CD4-positive, alpha-beta T cell (primary cell): ENCODE measurements at places on chromosomes 2 and 18.
A peak's percentile ranks its signal among the peaks of the same experiment; 100 is the strongest.

DNA sequence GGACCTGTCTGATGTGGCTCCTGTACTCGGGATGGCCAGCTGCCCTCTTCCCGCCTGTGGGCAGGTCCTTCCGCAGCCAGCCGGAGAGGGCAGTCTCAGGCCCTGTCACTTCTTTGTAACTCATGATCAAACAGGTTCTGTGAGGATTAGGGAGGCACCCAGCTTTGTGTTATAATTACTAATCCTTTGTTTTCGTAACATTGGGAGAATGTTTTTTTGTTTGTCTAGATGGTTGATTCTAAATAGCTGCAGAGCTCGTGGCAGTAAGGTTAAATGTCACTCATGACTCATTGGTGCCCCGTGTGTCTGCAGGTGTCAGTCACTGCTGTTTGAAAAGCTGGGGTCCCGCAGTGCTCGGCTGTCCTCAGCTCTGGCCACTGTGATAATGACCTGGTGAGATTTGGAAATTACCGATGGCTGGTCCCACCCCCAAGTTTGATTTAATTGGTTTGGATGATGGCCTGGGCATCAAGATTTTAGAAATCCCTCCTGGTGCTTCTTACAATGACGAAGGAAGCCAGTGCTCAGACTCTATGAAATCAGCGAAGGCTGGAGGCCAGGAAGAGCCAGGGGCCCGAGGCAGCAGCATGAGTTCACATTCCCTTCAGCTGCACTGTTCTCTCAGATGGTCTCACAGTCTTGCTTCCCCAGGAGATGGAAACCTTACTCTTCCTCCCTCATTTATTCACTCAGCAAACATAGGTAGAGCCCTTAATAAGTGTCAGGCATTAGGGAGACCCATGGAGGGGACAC is 172.8 kb downstream of the VAPA start:
- DNase-seq, result no peak

- DNase-seq, result peak; percentile 90
Measured at GRCh38 chr2:242088471-242089212, 219.1 kb downstream of the RTP5 start.

DNA sequence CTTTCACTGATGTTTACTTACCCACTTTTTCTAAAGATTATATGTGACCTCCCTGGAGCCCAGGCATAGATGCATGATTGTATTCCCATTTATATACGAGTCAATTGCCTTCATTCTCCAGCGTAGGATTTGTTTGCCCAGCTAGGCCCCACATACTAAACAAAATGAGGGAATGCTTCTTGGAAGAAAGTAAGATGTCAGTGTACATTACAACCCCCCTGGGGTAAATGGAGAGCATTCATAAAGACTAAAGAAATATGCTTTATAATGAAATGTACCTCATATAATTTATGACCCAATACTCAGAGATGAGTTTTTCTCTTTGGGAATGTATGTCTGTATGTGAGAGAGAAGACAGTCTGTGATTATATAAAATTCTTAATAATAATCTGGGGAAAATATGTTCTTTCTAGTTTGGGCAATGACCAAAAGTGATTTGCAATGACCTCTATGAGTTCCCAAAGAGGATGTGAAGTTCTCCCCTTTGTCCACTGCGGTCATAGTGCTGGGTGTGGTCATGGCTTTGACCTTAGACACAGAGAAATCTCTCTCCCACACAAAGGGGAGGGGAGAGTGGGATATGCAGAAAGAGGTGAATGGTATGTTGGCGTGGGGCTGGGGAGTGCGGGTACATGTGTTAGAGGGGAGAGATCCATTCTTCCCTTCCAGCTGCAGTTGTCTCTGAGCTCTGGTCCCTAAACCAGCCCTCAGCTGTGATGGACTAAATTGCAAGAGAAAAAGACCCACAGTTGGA is 175.6 kb downstream of the EN1 start:
- no peak for DNase-seq

DNA sequence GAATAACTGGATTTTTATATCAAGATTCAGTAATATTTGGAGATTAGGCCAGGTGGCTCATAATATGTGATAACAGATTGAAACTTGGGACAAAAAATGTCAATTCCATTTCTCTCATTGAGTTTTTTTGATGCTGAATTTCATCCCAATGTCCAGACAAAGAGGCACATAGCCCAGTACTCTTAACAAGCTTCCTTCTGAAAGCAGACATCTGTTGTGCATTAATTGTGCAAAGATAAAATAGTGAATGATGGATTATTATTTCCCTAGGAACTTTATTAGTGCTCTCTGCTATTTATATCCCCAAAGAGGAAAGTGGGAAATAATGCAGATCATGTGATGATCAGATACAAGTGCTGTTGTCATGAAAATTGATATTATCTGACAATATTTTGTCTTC is 234.1 kb downstream of the CCDC102B start:
- no peak for DNase-seq

GRCh38 chr18:63017076-63017475 is 301.7 kb downstream of the PHLPP1 start:
- DNase-seq, result no peak

DNA sequence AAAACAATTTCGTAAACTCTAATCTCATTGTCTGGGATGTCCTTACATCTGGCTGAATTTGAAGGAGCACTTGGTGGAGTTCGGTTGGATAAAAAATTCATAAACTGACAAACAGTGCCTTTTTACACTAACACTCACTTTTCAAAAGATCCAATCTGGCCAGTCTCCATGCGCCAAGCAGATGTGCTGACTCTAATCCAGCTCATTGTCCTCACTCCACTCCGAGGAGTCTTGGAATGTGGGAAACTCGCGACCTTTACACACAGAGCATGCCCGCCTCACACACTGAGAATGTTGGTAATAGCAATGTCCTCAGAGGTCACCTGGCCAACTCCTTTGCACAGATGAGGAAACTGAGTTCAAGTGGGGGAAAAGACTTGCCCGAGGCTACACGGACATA is 66.8 kb downstream of the XDH start:
- DNase-seq, result no peak

DNA sequence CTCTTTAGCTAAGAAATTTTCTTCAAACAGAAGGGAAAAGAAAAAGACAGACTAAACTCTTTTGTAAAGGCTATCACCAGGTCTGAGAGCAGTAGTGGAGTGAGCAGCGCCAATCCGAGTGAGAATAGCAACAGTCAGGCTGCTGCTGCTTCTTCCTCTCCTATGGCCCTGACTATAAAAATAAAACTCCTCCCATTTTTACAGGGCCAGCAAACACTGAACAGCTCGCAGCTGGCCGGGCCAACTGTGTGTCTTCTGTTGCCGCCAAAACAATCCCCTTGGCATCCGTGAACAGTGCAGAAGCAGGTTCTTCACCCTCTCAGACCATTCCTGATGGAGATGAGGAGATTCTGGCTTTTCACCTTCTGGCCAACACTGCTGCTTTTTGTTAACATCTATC is 124.5 kb downstream of the CNTNAP5 start:
- no peak for DNase-seq

DNA sequence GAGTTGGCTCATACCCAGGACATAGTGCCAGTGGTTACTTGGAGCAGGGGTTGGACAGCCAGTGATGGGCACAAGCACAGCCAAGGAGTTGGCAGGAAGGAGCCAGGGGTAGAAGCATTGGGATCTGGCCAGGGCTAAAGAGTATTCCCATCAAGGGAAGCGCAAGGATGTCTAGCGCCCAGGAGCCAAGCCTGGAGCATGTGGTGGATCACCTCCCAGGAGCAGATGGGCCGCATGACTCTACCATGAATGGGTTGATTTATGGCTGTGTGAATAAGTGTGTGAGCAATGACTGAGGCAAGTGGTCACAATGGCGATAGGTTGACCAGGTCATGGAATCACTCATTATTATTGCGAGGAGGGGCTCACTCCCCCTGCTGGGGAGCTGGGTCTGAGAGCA is 111.1 kb downstream of the FHOD3 start:
- DNase-seq, result no peak

DNA sequence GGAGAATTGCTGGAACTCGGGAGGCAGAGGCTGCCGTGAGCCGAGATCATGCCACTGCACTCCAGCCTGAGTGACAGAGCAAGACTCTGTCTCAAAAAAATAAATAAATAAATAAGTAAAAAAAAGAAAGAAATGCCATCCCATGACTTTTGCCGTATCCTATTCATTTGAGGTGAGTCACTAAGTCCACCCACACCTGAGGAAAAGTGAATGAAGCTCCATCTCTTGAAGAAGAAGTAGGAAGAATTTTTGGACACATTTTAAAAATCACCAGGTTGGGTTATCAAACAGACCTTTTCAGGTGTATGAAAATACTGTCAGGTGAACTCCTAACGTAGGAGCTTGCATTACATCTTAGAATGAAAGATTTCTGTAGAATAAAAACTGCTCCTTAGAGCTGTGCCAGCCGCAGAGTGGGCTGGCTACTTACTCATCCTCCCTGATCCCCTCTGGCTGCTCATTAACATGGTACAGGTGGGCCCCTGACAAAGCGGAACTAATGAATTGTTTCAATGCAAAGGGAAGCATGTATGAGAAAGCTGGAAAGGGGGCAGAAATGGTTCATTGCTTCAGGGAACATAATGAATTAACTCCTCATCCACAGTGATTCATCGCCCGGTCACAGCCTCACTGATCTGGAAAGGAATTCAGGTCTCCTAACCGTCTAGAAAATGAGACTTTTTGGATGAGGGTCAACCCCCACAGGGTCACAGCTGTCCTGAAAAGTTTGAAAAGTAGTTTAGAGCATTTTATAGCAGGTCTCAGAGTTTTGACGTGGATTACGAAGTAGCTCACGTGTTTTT is 191.4 kb downstream of the SPP2 start:
- no peak for DNase-seq

GRCh38 chr2:67096886-67097285 is 300.2 kb upstream of the ETAA1 start:
- DNase-seq, result no peak

DNA sequence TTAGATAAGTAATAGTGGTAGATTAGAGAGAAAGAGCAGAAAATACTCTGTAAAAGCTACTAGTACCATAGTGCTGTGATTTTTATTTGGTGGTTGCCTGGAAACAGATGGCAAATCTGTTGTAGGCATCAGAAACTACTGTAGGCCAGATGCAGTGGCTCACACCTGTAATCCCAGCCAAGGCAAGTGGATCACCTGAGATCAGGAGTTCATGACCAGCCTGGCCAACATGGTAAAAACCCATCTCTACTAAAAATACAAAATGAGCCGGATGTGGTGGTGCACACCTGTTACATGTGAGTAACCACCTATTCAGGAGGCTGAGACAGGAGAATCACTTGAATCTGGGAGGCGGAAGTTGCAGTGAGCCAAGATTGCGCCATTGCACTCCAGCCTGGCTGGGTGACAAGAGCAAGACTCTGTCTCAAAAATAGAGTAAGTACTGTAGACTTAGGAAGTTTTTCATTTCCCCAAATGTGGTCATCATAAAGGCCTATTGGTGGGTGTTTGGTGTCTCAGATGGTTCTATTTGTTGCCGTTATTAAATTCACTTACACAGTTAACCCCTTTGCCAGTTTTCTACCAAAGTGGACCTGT is 79.6 kb downstream of the SPTBN1 start:
- peak; percentile 14 for DNase-seq

DNA sequence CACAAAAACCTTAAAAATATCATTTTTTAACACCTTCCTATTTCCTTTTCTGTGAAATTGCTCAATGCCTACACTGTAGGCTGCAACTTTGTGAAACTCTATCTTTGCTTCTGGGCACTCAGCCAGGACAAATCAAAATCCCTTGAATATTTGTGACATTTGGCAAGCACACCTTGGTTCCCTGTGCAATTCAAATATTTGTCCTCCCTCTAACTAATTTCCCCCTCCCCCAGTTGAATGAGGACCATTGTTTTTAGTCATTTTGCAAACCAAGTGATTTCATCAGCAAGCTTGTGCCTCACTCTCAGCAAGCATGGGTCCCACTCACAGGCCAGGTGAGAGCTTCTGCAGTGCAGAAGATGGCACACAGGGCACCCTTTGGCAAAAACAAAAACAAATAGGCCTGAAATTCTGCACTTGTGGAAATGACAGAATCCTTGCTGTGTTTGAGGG is 541.5 kb downstream of the CNTNAP5 start:
- DNase-seq, result no peak

DNA sequence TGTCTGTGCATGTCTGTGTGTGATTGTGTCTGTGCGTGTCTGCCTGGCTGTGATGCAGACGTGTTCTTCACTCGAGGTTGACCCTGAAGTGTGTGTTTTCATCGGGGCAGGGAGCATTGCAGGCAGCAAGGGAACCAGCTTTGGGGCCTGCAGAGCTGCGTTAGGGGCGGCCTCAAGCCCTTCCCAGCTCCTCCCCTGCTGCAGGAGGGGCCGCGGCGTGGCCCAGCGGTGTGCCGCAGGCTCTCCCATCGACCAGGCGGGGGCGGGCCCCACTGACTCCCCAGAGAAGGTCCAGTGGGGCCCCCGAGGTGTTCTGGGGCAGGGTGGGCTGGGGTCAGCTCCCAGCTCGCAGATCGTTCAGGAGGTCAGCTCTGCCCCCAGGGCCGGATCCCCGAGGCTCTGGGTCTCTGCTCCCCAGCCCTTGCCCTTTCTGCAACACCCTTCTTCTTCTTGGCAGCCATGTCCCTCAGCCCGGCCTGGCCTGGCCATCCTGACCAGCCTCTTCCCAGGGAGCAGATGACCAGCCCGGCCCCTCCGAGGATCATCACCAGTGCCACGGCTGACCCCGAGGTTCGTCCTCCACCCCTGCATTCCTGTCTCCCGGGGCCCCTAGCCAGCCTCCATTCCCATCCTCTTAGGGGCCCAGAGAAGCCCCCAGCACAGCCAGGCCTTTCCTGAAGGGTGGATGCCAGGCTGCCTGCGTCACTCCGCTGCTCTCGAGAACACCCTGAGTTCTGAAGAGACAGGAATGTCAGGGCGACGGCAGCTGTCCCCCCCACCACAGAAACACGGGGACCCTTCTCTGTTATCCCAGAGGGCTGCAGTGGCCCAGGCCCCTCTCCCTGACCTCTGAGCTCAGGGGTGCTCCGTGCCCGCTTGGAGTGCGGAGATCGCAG is 11.1 kb upstream of the KLHL30 start:
- no peak for DNase-seq

DNA sequence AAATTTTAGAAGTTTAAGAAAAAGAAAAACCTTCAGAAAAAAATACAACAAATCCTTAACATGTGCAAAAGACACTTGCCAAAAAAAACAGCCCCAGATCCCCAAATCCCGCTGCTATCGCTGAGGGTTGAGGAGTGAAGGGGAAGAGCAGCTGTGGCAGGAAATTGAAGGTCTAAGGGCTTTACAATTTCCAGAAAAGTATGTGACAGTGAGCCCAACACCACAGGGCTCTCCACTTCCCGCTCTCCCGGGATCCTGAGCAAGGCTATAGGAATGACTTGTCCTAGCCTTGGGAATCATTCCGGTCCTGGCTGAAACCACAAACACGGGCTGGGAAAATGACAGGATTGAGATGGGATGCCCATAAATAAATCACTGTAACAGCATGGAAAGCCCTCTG is 191.4 kb downstream of the TMEM163 start:
- no peak for DNase-seq

DNA sequence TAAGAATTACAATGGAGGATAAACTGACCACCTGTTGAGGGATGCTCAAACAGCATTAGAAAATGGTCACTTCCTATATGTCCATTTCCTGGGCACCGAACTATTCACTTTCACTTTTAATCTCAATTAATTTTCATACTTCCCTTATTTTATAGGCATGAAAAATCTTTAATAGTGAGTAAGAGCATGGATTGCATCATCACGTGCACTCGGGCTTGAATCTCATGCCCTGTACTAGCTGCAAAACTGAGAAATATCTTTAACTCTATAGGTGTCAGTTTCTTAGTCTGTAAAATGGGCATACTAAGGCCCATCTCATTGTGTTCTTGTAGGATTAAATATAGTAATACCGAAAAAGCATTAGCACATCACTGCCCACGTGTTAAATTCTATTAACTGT is 183.9 kb upstream of the FIGN start:
- no peak for DNase-seq
